ENCODE measurements at places on chromosomes 5 and 9.

GRCh38 chr5:43889233-43889632, 286.3 kb downstream of the NNT start:
- DNase-seq = no peak

- DNase-seq = no peak
Observed at GRCh38 chr5:107969847-107970246, 299.1 kb upstream of the EFNA5 start.

DNA sequence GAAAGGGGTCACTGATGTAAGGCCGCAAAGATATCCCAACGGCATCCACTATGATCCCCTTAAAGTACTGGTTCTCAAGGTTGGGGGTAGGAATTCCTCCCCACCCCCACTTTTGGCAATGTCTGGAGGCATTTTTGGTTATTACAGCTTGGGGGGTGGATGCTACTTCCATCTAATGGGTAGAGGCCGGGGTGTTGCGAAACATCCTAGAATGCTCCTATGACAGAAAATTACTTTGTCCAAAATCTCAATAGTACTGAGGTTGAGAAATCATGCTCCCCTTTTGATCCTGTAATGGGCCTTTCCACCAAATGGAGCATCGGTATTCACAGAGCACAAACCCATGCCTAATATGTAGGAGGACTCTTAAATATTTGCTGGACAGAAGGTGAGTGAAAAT, 20.8 kb upstream of the TCERG1 start:
- no peak for DNase-seq

- DNase-seq = no peak
Observed at GRCh38 chr5:78339617-78340436, 20.6 kb upstream of the SCAMP1 start.

- DNase-seq = no peak
Observed at GRCh38 chr5:151622367-151623088, 31.4 kb upstream of the FAT2 start.

- DNase-seq = no peak
Observed at GRCh38 chr9:108290839-108291585, 564.8 kb downstream of the ACTL7B start.

DNA sequence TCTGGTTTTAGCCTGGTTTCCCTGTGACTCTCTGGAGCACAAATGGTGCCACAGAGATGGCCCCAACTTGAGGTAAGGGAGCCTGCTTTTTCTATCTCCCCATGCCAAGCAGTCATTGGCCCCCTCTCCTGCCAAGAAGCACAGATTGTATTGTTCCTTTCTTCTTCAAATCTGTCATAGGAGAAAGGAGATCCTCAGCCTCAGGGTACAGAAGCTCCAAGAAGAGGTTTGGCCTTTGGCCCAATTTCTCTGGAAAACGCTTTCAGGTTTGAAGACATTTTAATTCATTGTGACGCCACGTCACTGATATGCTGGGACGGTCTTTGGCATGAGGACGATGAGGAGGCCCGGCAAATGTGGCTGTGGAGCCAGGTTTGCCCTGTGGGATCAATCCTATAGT, 29.2 kb upstream of the PANK3 start:
- DNase-seq = no peak

Data from nucleus accumbens (tissue), 56 donors.